Esophagus squamous epithelium (tissue), 5 donors: ENCODE measurements at places on chromosomes 13 and 19.

DNA sequence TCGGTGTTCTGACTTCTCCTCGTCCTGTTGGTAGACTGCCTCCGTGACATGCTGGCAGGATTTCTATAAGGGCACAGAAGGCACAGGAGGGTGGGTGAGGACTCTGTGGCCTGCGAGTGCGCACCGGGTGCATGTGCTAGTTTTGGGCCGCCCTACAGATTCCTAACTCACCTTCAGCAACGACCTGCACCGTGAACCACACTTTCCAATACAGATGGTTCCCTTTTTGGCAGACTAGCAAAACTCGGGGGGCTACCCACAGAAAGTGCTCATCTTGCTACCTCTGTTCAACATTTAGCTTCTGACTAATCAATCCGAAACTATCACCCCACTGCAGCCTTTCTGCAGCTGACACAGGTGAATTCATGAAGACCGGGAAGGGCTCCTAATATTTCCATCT lies 14.1 kb upstream of the AMER2 start:
- no peak for DNase-seq

- DNase-seq = no peak
Measured at GRCh38 chr19:15324791-15325519, 7.4 kb downstream of the BRD4 start.

- no peak for DNase-seq
Measured at GRCh38 chr13:59842507-59842906, 321.2 kb downstream of the DIAPH3 start.

DNA sequence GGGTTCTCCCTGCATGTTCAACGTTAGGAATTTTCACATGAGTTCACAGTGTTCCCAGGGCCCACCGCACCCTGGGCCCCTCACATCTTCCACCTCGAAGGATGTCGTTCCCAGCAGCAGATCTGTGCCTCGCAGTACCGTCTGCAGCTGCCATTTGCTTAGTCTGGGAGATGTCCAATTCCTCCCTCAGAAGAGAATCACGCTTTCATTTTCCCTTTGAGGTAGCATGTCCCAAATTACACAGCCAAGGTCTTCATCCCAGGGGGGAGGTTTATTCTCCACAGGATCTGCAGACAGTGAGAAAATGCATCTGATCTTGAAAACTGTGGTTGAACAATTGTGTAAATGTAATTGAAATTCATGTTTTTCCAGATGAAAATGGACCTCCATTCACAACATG lies 150.2 kb downstream of the DCT start:
- no peak for DNase-seq

DNA sequence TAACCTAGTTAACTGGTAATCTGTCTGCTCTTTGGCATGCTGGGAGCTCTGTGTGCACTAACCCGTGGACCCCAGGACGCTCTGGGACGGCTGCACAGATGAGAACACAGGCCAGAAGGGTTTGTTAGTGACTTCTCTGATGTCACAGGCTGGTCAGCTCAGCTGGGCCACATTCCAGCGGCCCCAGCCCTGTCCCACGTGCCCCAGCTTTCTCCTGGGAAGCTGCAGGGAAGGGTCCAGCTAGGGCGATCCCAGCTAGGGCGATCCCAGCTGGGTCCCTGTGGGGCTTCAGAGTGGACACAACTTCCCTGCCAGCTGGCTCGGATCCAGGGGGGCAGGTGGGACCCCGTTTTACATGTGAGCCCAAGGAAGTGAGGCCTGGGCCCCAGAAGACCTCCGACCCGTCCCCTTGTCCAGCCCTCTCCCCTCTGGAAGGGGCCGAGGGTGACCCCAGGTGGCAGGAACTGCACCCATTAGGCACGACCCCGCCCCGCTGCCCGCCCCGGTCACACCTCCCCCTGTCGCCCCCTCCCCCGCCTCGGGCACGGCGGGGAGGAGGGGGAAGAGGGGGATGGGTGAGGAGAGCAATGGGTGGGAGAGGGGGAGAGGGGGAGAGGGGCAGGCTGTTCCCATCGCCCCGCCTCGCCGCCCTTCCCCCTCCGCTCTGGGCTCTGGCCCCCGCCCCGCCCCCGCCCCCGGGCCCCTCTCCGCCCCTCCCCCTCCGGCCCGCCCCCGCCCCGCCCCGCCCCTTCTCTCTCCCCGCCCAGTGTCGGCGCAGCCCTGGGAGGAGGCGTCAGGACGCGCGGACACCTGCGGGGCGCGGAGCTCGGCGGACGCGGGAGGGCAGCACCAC lies 75.2 kb upstream of the MCF2L start:
- no peak for DNase-seq
